Nasal cavity respiratory epithelium epithelial cell of viscerocranial mucosa (primary cell): ENCODE measurements at places on chromosomes 4 and X. TPM values are rescaled to one million over a fixed set of nuclear protein-coding genes. Genes with fewer than 3 reads are reported as not detected.

Gene GPRASP2
- total RNA-seq, result 8.2 and 11.6 TPM in 2 replicates

Gene ACSL4
- 66.3 and 84.8 TPM in 2 replicates for total RNA-seq

Gene ARMCX2
- total RNA-seq, result 33.0 and 35.2 TPM in 2 replicates

Gene VGLL1
- total RNA-seq, result 1.7 and 2.2 TPM in 2 replicates

Gene RADX
- 2.7 and 3.0 TPM in 2 replicates for total RNA-seq

Gene GNL3L
- 26.7 and 39.5 TPM in 2 replicates for total RNA-seq

Gene LGI2
- total RNA-seq, result under 0.01 TPM in 1 of 2 replicates, not detected in the other

Gene OTUD6A
- not detected in 2 replicates for total RNA-seq
